ENCODE measurements at places on chromosomes 1 and 21.

- DNase-seq, result no peak
Measured at GRCh38 chr1:210677533-210677932, 348.8 kb downstream of the HHAT start.

DNA sequence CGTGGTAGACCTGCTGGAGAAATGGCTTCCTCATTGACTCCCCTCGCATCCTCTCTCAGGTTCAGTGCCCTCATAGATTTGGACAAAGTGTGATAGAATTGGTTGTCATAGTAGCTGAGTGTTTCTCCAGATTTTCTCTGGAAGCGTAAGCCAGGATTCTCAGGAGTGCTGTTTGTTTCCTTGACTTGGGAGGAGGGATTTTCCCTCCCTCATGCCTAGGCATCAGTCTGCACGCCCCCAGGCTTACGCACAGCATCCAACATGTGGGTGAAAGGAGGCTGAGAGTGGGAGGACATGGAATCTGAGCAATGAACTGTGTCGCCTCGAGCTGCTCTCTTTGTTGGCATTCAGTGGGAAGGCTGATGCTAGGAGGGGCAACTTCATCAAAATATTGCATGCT lies 503.5 kb downstream of the LTN1 start:
- DNase-seq, result no peak

DNA sequence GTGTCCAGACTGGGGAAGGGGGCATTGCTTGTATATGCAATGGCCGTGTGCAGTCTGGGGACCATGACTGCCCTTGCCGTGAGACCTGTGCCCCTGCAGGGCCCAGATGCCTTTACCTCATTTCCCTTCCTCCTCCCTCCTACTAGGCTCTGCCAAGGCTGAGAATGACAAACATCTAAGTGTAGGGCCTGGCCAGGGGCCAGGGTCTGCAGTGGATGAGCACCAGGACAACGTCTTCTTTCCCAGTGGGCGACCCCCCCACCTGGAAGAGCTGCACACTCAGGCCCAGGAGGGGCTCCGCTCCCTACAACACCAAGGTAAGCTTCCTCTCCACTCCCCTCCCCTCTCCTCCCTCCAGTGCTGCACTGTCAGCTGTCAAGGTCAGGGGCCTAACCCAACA lies 49.5 kb downstream of the YARS1 start:
- DNase-seq, result no peak

- DNase-seq, result peak; percentile 14
Measured at GRCh38 chr21:45403825-45404729, 888 bp upstream of the COL18A1 start.

GRCh38 chr1:220012259-220012658 lies 34.0 kb downstream of the EPRS1 start:
- DNase-seq, result no peak

- DNase-seq, result no peak
Measured at GRCh38 chr1:6172549-6172948, 7.6 kb downstream of the CHD5 start.

- DNase-seq, result no peak
Measured at GRCh38 chr1:114149211-114149610, 4.5 kb downstream of the SYT6 start.

All from CD8-positive, alpha-beta T cell (primary cell).